ENCODE measurements at places on chromosomes 6 and 20.

- no peak for DNase-seq
Observed at GRCh38 chr6:89862698-89863097, 31.6 kb upstream of the GJA10 start.

DNA sequence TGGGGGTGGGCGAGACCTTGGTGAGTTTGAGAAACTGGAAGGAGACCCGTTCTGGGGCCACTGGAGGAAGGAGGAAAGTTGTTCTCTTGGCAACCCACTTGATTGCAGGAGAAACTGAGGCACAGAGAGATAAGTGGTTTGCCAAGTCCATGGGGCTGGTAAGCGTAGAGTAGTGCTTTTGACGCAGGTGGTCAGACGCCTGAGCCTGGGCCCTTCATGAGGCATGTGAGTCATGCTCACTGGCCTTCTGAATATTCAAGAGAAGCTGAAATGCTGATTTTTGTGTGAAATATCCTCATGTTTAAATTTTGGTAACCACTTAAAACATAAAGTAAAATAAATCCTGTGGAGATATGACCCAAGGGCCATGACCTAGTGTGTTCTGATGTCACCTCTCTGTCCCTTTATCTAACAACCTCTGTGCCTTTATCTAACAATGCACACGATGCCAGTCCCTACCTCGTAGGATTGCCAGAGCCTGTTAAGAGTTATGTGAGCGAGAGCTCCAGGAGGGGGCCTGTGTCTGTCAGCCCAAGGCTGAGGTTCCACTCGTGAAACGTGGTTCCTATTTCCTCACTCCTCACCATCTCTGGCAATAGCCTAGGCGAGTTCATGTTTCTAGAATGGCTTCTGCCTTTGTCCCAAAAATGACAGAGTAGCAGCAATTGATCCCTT is 32.8 kb upstream of the PMEPA1 start:
- DNase-seq = no peak

- DNase-seq = no peak
Observed at GRCh38 chr6:111922454-111923297, 49.4 kb upstream of the FYN start.

- DNase-seq = no peak
Observed at GRCh38 chr20:60069656-60070055, 111.4 kb downstream of the CDH26 start.

GRCh38 chr20:51560550-51561307 is 18.2 kb upstream of the NFATC2 start:
- no peak for DNase-seq

GRCh38 chr6:80547827-80548226 is 441.4 kb downstream of the BCKDHB start:
- DNase-seq = no peak

DNA sequence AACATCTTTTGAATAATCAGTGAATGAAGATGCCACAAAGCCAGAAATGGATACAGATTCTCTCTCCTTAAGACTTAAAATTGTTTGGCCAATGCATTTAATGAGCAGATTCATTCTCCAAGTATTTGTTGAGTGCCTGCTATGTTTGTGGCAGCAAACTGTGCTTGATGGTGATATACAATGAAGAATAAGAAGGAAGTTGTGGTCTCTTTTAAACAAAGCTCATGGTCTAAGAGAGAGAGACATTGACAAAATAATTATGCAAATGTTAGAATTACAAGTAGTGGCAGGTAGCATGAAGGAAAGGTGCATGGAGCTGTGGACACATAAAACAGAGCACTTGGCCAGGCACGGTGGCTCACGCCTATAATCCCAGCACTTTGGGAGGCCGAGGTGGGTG is 28.3 kb downstream of the NFATC2 start:
- DNase-seq = no peak

DNA sequence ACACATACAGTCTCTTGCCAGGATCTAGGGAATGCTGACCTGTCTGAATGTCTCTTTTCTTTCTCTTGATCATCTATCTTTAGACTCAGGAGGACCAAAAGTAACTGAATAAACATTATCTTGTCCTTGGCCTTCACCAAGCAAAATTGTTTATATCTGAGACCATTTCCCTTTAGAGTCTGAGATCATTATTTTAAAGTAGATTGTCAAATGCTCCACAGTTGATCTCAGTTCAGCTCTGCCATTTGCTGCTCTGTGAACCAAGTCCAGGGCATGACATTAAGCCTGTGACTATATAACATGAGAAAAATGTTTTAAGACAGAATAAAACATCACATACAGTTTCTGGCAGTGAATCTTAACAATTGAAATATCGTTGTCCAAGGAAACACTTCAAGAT is 148.3 kb upstream of the NRSN1 start:
- DNase-seq = no peak

DNA sequence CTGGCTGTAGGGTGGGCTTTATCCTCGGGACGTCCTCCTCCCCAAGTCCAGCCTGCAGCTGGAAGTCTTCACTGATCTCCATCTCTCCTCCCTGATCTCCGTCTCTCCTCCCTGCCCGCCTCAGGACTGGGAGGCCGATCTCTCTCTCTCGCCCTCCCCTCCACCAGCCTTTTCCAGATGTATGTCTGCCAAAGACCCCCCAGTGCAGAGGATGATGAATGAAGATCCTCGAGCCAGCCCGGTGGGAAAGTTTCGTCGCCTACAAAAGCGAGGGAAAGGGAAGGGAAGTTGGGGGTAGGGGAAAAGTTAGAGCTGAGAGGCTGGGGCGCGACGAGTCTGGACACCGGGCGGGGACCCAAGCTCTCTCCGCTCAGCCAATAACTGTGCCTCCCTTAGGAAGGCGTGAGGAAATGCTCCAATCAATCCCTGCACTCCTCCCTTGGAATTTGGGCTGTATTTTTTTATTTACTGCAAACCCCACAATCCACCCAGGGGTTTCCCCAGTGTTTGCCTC is 595 bp upstream of the SRF start:
- no peak for DNase-seq

DNA sequence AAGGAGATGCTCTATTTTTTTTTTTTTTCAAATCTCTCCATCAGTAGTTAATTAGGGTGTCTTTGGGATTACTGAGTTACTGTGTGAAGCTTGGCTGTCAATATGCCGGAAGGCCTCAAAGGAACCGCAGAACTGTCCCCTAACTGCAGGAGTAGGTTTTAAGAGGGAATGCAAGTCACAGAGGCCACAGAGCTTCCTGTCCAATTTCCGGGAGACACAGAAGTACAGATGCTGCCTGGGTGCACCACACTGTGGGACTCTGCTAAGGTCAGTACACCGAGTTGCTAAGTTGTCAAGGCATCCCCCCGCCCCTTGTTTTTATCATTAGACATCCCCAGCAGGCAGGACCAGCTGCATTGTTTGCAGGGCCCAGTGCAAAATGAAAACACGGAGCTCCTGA is 120.2 kb upstream of the RAB32 start:
- DNase-seq = no peak

- peak; percentile 34 for DNase-seq
Observed at GRCh38 chr6:16438718-16439591, 200.6 kb downstream of the GMPR start.

- no peak for DNase-seq
Observed at GRCh38 chr20:8132484-8133309, 631 bp downstream of the PLCB1 start.

- no peak for DNase-seq
Observed at GRCh38 chr20:58647162-58647795, 3.8 kb upstream of the STX16 start.

- no peak for DNase-seq
Observed at GRCh38 chr6:95802978-95803377, 212.8 kb upstream of the FUT9 start.

DNA sequence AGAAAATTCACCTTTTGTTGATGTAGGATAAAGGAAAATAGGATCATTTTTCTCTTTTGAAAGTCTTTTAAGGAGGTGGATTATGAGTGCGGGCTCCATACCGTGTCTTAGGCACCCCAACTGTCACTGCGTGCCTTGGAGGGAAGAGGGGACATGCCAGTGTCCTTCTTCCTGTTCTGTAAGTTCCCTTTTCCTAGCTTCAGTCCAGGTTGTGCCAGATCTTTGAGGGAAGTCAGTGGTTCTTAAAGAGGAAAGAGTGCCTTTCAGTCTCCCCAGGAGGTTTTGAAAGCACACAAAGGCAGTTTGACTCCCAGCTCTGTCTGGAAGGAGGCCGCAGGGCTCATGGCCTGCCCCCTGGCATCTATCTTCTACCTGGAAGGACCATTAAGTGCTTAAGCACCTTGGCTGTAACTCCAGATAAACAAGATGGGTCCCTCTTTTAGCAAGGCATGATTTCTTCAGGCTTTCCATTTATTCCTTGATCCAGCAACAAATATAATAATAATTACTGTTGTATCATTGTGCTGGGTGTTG is 13.0 kb downstream of the EFCAB8 start:
- DNase-seq = no peak

- DNase-seq = no peak
Observed at GRCh38 chr6:29666826-29667130, 9.9 kb downstream of the MOG start.

DNA sequence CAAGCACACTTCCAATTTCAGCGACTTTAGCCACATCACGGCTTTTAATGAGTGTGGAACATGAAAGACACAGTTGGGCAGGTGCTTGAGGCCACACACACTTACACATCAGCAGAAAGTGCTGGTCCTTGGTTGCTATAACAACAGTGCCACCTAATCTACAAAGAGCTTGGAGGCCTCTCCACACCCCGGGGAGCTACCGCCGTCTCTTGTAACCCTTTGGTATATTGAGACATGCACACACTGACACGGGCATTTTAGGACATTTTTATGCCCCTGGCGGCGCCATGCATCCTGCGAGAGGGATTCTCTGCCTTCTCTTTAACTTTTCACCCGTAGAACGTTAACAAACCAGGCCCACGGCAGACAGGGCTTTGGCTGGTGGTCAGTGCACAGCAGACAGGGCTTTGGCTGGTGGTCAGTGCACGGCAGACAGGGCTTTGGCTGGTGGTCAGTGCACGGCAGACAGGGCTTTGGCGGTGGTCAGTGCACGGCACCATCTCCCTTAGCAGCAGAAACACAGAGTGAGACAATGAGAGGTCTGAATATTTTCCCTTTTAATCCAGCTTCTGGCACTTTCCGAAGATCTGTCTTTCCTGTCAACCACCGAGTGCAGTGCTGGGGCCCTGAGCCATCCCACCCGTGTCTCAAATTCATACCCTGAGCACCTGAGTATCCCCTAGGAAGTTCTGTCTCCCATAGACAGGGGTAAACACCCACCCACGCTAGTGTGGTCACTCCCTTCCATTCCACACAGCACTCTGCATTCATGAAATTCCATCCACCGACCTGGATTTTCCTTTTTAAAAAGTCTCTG is 116.6 kb upstream of the RPS6KA2 start:
- no peak for DNase-seq

DNA sequence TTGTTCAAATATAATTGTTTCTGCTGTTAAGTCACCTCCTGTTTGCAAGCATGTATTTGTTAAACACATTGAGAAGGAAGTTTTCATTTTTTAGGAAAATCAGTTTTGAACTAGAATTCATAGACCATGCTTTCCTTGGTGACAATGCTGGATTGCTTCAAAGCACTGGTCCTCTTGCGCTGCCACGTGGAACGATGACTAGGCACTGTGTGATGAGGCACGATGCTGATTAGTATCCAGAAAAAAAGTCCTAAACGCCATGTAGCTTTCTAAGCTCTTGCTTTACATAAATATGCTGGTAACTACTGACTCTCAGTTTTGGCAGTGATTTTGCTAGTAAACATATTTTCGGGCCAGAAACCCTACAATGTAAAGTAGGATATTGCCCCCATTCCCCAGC is 11.1 kb upstream of the EXOC2 start:
- no peak for DNase-seq

DNA sequence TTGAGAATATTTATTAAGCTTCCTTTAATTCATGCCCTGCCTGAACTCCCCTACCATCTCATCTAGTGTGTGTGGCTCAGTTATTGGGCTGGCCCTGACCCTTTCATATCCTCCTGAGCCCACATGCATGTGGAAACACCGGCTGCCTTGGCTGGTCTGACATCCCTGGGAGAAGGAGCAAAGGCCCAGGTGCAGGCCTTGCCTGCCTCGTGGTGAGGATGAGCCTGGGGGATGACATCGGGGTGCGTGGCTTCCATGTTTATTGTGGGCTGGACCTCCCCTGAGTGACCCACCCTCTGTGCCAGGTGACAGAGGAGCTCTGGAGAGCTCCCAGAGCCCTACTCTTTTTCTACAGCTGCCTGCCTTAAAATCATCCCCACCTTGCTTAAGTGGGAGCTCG is 69.1 kb downstream of the FOXA2 start:
- no peak for DNase-seq

DNA sequence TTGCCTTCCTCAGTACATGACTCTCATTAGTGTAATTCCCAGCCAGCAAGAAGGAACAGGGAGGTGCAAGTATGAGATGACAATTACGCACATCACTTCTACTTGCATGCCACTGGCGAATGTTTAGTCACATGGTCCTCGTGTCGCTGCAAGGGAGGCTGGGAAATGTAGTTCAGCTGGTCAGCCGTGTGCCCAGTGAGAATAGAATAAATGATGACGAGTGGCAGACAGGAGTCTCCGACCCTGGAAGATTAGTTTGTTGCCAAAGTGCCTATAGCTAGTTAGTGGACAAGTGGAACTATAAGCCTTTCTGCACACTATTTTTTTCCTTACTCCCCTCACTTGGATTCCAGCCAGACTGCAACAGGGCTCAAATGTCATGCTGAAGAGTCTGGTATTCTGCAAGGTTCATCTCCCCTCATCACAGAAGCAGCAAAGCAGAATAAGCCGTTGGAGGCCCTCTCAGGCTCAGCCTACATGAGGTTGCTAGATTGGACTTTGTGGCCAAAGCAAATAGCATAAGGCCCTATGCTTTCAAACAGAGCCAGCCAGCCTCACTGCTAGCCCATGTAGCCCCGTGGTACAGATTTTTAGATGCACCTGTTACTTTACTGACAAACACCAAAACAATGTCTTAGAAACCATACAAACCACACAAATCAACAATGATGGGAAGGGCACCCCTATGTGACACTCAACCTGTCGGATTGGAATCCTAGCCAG is 9.7 kb downstream of the LINC00237 start:
- no peak for DNase-seq

- DNase-seq = no peak
Observed at GRCh38 chr20:51445591-51445990, 96.9 kb downstream of the NFATC2 start.

Data from hematopoietic multipotent progenitor cell treated with erythropoietin and hydrocortisone succinate and interleukin-3 and kit ligand, for 15 days (in vitro differentiated cells).